ENCODE measurements at places on chromosomes 5 and 9.

- DNase-seq, result no peak
Measured at GRCh38 chr5:171826132-171826531, 40.5 kb downstream of the SMIM23 start.

- peak; percentile 14 for DNase-seq
Measured at GRCh38 chr5:181246276-181247049, 2.8 kb upstream of the RACK1 start.

GRCh38 chr9:111966124-111966723 lies 69.6 kb downstream of the UGCG start:
- no peak for DNase-seq

DNA sequence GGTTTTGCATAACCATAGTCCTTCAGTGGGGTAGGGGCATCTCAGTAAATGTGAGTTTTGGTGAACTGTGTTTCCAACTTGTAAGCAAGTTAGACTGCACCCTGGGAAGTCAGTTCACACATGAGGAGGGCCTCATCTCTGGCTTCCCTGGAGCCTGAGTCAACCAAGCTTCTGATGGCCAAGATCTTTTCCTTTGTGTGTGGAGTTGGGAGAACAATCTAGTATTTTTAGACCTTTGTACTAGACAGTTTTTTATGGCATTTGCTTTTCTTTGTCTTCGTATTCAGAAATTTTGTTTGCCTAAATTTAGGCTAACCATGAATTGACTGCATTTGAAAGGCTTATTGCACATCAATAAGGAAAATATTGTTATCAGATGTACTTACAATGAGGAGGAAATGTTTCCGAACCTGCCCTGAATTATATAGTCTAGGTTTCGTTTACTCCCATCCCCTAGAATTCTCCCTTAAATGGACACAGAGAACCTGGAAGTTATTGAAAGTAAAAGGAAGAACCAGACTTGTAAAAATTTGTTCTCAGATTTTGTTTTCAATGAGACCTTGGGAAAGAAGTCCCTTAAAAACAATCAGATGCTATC lies 204.6 kb downstream of the AOPEP start:
- DNase-seq, result no peak

DNA sequence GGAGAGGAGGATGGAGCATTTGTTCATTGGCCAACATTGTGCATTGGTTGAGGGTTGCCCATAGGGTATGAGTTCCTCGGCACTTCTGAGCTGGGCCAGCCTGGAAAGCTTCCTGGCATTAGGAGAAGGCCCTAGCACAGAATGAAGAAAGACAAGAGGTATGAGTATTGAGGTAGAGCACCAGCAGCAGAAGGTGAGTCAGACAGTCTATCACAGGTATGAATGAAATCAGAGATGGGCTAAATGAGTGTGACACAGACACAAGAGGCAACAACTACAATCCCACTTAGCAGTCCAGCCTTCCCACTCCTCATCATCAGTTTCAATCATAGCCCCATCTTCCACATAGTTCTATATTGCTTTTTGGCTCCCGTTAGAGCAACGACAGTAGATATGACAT lies 25.4 kb upstream of the TGFBR1 start:
- DNase-seq, result no peak

- no peak for DNase-seq
Measured at GRCh38 chr5:178310130-178310865, 77.7 kb upstream of the PHYKPL start.

DNA sequence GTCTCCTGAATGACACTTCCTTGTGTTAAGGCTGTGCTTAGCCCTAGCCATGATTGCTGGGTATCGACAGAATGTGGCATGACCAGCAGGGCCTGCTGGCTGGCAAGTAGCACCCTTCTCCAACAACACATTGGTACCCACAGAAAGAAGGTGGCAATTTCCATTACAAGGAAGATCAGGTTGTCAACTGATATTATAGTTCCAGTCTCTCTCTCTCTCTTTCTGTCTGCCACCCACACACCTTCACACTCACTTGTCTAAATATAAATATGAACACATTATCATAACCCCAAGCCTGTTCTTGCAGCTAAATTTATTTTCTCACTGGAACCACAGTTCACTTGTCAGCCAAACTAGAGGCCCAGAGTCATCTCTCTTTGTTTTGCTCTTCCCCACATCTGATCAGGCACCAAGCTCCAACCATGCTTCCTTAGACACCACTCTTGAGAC lies 408.1 kb upstream of the PIK3R1 start:
- no peak for DNase-seq

GRCh38 chr9:26658476-26658875 lies 234.1 kb downstream of the CAAP1 start:
- DNase-seq, result no peak

DNA sequence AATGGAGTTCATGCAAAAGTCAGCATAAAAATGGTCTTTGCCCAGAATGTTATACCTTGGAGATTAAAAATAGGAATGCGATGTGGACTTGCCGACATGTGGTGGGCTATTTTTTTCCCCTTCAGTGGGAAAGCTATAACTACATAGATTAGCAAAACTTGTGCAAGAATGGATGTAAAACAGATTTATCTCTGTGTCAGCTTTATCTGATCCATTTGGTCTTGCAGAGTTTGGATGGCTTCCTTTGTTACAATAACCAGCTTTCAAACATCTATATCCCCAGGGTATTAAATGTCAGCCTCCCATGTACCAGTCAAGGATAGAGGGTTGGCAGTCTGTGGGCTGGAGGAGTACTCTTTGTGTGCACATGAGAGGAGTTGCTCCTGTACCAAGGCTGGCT lies 284.9 kb downstream of the TMEM38B start:
- DNase-seq, result no peak

GRCh38 chr9:100549048-100549447 lies 28.8 kb upstream of the CAVIN4 start:
- DNase-seq, result no peak

GRCh38 chr5:16549491-16550206 lies 67.1 kb downstream of the RETREG1 start:
- DNase-seq, result no peak

GRCh38 chr5:26700759-26701384 lies 337.5 kb downstream of the CDH9 start:
- DNase-seq, result no peak

DNA sequence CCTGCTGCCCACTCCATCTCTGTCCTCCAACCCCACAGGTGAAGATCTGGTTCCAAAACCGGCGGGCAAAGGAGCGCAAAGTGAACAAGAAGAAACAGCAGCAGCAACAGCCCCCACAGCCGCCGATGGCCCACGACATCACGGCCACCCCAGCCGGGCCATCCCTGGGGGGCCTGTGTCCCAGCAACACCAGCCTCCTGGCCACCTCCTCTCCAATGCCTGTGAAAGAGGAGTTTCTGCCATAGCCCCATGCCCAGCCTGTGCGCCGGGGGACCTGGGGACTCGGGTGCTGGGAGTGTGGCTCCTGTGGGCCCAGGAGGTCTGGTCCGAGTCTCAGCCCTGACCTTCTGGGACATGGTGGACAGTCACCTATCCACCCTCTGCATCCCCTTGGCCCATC lies 6.4 kb upstream of the SLC6A7 start:
- no peak for DNase-seq
